ENCODE measurements at places on chromosomes 6 and 20.

DNA sequence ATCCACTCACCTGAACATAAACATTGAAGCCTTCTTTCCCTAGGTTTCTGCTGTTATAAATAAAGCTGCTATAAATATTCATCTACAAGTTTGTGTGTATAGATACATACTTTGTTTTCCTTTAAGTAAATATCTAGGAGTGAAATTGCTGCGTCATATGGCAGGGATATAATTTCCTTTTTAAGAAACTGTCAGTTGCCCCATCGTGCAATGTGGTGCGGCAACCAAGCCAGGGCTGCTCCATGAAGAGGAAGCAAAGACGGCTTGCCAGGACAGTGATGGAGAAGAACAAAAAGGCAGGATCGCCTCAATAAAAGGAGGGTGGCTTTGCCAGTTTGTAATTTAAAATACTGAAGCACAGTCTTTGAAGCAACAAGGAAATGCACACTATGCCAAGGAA is 36.6 kb downstream of the CITED2 start:
- DNase-seq: no peak

GRCh38 chr6:129475477-129476247 is 234.3 kb downstream of the ARHGAP18 start:
- no peak for DNase-seq

GRCh38 chr20:24328901-24329300 is 140.5 kb upstream of the SYNDIG1 start:
- DNase-seq: no peak

DNA sequence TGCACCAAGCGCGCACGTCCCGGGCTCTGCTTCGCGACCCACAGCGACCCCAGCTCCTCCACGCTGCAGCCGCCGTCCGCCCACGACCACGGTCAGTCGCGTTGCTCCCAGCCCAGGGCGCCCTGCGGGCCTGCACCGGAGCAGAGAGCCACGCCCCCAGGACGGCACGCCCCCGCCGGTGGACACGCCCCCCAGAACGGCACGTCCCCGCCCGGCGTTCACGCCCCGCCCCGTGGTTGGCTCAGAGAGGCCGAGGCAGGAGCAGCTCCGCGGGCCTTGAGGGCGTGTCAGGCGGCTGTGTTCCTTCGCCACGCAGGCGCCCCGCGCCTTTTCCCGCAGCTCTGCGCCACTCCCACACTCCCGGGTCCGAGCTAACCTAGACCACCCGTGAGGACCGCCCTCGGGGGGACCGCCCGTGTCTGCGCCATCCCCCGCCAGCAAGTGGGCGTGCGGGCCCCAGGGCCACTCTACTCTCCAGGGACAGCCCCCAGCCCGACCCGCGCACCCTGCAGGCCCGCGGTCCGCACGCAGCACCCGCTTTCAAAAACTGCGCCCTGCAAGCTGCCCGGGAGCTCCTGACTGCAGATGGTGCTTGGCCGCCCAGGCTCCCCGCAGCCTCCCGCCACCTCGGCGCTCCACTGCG is at the start of gene RNASET2:
Gene RNASET2, minus strand, starts transcription at position 107 of the 643 bp plus-strand sequence. CDS start 368 bp downstream, outside the sequence.
- DNase-seq: peak; percentile 98

GRCh38 chr6:81834141-81834681 is 81.7 kb upstream of the TENT5A start:
- DNase-seq: no peak

- no peak for DNase-seq
Measured at GRCh38 chr20:4162766-4163165, 147.4 kb upstream of the RNF24 start.

DNA sequence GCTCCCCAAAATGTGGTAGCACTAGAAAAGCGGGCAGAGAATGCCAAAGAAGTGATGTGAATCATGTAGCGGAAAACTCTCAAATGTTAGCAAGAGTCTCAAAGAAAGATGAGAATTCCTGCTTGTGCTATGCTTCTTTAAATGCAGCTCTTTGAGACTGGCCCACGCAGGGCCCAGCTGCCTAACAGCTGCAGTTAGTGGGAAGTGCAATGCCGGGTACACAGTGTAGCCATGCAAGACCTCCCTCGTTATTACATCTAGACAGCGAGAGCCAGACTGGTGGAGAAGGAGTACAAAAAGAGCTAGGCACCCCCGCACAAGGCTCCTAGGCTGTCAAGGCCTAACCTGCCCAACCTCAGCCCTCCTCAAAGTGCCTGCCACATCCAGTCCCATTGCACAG is 201.7 kb upstream of the PRDM1 start:
- no peak for DNase-seq

DNA sequence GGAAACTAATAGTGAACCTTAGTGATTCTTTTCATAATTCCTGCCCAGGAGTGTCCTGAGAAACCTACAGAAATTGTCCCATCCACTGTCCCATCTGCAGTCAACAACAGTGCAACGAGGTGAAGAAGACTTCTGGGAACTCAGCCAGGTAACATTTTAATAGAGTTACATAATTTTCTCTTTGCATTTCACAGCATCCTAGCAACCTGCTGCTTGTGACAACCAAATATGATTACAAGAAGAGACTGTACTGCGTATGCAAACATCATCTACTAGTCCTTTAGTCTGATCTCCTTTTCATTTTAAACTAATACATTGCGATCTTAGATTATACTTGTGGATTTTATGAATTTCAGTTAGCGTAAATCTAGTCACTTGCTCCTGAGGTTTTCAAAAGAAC is 951.6 kb downstream of the TFAP2A start:
- no peak for DNase-seq

- DNase-seq: no peak
Measured at GRCh38 chr6:131682442-131682841, 18.8 kb downstream of the OR2A4 start.

- DNase-seq: no peak
Measured at GRCh38 chr6:36729161-36729524, 31.5 kb downstream of the RAB44 start.

DNA sequence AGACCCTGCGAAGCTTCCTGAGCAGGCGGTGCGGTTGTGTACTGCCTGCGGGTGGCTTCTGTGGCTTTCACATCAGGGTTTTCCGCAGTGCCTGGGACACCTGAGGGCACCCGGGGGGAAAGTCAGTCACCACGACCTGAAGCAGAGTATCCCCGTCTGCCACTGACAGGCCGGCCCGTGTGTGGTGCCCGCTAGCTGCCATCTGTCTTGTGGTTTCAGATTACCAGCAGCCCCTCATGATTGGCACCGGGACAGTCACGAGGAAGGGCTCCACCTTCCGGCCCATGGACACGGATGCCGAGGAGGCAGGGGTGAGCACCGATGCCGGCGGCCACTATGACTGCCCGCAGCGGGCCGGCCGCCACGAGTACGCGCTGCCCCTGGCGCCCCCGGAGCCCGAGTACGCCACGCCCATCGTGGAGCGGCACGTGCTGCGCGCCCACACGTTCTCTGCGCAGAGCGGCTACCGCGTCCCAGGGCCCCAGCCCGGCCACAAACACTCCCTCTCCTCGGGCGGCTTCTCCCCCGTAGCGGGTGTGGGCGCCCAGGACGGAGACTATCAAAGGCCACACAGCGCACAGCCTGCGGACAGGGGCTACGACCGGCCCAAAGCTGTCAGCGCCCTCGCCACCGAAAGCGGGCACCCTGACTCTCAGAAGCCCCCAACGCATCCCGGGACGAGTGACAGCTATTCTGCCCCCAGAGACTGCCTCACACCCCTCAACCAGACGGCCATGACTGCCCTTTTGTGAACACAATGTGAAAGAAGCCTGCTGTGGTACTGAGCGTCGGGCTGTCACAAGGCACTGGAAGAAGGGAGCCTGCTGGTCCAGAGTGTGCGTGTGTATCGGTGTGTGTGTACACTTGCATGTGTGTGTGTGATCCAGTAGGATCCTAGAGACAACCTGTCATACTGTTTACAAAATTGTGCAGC is 54.4 kb downstream of the GOPC start:
- DNase-seq: no peak
